ENCODE measurements at places on chromosomes 11 and 22.

GRCh38 chr22:25704701-25705100, 37.3 kb upstream of the MYO18B start:
- no peak for DNase-seq

DNA sequence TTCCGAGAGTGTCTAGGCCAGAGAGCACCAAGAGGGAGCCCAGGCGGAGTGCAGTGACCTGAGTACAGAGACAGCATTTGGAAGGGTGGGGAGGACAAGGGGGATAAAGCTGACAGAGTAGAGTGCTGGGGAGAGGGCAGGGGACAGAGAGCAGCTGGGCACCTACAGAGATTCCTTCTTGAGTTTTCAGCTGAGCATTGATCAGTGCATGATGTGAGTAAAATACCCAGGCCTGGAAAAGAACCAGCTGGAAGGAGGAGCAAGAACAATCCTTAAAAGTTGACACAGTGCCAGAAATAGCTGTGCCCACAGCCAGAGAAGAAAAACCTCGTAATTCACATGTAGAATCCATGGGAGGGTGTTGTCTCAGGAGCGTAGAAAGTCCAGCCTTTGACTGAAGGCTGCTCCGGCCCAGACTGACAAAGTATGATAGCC, 33.9 kb upstream of the PANX2 start:
- peak; percentile 24 for DNase-seq

DNA sequence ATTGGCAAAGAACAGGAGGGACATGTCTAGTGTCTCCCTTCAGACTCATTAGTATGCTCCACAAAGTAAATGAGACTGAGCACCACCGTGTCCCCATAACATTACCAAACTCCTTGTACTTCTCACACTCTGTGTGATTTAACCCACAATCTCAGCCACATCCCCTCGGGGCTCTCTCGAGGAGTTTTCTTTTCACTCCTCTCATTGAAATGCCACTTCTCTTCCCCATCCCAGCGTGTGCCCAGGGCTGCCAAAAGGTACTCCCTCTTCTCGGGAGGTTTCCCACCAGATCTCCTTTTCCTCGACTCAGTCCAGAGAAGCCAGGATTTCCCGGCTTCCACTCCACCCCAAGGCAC, 1.1 kb downstream of the RBFOX2 start:
- DNase-seq: no peak

- no peak for DNase-seq
These were observed at the start of gene PRR5L for GRCh38 chr11:36295926-36296325. PRR5L (plus strand) TSS chr11:36296288; CDS start chr11:36401122, 104,834 bp downstream.

- peak; percentile 66 for DNase-seq
These were observed 74.2 kb downstream of the ALX4 start for GRCh38 chr11:44235765-44236201.

DNA sequence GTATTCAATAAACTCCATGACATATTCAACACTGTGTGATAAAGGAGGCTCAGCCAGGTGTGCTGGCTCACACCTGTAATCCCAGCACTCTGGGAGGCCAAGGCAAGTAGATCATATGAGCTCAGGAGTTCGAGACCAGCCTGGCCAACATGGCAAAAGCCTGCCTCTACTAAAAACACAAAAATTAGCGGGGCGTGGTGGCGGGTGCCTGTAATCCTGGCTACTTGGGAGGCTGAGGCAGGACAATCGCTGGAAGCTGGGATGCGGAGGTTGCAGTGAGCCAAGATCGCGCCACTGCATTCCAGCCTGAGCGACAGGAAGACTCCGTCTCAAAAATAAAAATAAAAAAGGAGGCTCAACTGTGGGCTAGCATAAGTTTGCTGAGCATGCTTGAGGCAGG, 4.1 kb upstream of the SLC25A18 start:
- no peak for DNase-seq

- DNase-seq: peak; percentile 34
These were observed 6.0 kb upstream of the ACR start for GRCh38 chr22:50731811-50732624.

- DNase-seq: no peak
These were observed 281.2 kb downstream of the CADM1 start for GRCh38 chr11:115222863-115223530.

- DNase-seq: no peak
These were observed 27.2 kb downstream of the PHLDB1 start for GRCh38 chr11:118634431-118635236.

- DNase-seq: peak; percentile 68
These were observed 13.8 kb downstream of the C11orf71 start for GRCh38 chr11:114386545-114386944.

- DNase-seq: no peak
These were observed 5.4 kb upstream of the POU2AF1 start for GRCh38 chr11:111384494-111384893.

DNA sequence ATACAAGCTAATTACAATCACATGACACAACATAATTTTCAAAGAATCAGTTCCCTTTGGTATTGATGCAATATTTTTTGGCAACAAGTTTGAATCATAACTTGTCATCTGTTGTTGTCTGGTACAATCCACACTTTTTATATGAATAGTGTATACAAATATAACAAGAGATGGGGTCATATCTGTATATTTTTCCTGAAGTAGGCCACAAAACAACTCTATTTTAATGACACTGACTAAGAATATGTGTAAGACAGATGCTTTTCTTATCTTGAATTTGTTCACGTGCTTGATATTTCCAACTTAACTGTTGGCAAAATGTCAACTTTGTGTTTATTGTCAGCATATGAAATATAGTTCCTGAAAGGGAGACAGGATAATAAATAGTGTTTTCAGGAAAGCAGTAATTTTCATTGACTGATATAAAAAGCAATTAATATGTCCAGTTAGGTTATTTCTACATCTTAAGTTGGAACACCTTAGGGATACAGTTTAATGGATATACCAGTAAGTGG, 27.9 kb downstream of the NOX4 start:
- no peak for DNase-seq

DNA sequence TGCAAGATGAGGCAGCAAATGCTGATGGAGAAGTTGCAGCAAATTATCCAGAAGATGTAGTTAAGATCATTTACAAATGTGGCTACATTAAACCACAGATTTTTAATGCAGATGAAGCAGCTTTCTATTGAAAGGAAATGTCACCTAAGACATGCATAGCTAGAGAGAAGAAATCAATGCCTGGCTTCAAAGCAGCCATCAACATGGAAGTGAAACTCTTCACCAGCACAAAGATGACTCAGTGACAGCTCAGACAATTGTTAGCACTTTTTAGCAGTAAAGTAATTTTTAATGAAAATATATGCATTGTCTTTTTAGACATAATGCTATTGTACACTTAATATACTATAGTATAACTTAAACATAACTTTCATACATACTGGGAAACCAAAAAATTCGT, 71.4 kb downstream of the FANCF start:
- no peak for DNase-seq

DNA sequence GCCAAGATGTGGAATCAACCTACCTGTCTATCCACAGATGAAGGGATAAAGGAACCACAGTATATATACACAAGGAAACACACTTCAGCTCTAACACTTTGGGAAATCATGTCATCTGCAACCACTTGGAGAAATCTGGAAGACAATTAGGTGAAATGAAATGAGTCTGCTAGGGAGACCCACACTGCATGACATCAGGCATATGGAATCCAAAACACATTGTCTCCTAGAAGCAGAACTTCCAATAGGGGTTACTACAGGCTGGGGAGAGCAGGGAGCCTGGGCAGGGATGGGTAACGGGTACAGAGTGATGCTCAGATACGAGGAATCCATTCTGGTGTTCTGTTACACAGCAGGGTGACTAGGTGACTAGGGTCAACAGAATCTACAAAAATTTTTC, 18.3 kb downstream of the RGL4 start:
- peak; percentile 53 for DNase-seq

- DNase-seq: peak; percentile 66
These were observed 32.3 kb downstream of the ARVCF start for GRCh38 chr22:19984201-19984753.

DNA sequence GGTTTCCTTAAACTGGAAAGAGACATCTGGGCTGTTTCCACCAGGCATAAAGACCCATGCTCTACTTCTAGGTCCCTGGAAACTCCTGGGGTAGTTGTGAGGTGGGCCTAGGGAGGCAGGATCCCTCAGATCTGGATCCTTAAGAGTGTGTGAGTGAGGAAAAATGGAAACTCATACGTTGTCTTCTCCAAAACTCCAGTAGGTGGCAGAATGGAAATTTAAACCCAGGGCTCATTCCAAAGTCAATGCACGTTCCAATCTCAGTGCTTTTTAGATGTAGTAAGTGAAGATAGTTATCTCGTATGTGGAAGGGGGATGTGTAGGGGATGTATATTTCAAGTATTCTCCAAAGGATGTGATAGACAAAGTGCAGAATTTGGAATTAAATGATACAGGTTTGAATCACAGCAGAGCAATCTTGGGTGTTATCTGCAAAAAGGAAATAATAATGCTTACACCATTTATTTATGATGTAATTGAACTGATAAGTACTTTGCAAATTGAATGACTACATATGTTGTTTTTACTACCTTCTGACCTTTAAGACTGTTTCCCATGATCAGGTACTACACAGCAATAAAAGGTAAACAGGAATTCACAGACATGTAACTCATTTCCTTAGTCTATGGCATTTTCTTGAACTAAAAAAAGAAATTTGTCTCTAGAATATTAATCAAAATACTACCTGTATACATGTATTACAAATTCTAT, 13.1 kb upstream of the MMP1 start:
- DNase-seq: peak; percentile 47
